GM12892 (cell line): ENCODE measurements at places on chromosomes 3 and 15.
A peak's percentile ranks its signal among the peaks of the same experiment; 100 is the strongest.

DNA sequence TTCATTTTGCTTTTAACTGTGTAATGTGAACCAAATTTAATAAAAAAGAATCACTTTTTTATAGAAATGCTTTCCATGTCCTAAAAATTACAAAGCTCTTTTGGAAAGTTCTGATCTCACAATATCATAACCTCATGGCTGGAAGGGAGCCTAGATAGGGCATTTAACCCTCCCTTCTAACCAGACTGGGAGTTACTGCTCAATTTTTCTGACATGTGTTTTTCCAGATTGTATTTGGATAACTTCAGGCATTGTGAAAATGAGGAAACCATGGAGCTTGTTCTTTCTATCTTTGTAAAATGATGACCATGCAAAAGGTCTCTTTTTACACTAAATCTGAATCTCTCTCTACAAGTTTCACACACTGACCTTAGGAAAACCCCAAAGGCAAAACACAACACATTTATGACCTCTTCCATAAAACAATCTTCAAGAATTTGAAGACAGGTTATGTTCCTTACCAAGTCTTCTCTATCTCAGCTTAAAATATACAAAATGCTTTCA lies 508.8 kb downstream of the DIPK2A start:
- DNase-seq: no peak

DNA sequence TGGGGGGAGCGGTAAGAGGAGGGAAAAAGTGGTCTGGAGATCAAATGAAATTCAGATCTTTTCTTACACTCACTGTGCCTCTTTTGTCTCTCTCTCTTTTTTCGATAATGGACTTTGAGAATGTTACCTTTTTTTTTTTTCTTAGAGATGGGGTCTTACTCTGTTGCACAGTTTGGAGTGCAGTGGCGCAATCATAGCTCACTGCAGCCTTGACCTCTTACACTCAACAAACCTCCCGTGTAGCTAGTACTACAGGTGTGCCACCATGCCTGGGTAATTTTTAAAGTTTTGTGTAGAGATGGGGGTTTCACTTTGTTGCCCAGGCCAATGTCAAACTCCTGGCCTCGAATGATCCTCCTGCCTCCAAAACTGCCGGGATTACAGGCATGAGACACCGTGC lies 15.6 kb downstream of the ABHD5 start:
- no peak for DNase-seq

- peak; percentile 22 for DNase-seq
Observed at GRCh38 chr15:58227706-58228543, 89.7 kb downstream of the AQP9 start.

DNA sequence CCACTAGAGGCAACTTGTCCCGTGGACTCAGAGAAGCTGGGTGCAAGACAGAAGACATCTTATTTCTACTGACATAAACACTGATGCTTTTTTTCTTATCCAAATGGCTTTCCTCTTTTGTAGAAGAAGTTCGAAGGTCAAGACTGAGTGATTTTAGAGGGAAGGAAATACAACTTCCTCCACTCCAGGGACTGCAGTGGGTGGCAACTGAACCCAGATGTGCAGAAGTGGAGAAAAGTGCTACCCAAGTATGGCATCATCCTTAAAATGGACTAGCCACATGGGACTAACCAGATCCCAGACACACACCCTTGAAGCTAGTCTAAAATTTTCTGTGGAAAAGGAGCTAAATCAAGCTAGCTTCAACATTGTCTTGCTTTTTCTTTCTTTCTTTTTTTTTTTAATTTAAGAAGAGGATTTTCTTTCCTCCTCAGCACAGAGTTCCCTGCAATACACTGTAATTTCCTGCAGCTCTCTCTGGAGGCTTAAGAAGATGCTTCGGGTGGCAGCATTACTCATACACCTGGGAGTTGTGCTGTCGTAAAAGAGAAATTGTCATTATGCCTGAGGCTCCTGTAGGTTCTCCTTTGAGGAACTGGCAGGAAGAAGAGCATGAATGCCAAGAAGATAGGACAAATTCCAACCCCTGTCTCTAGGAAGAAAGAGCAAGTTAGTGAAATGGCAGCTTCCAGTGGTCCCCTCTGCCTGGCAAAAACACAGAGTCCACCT lies 3.8 kb upstream of the FRMD4B start:
- no peak for DNase-seq

GRCh38 chr3:10277115-10277625 lies 15.6 kb downstream of the GHRL start:
- DNase-seq: no peak

DNA sequence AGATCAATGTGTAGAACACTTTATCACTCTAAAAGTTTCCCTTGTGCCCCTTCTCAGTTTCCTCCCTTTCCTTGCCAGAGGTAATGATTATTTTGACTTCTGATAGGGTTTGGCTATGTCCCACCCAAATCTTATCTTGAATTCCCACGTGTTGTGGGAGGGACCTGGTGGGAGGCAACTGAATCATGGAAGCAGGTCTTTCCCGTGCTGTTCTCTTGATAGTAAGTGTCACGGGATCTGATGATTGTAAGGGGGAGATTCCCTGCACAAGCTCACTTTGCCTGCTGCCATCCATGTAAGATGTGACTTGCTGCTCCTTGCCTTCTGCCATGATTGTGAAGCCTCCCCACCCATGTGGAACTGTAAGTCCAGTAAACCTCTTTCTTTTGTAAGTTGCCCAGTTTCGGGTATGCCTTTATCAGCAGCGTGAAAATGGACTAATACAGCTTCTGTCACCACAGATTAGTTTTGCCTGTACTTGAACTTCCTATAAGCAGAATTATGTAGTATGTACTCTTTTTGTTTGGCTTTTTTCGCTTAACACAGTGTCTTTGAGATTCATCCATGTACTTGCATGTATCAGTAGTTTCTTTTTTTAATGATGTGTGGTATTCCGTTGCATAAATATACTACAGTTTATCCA lies 7.2 kb downstream of the FEM1B start:
- DNase-seq: no peak

GRCh38 chr3:110344897-110345767 lies 726.5 kb upstream of the NECTIN3 start:
- DNase-seq: no peak

DNA sequence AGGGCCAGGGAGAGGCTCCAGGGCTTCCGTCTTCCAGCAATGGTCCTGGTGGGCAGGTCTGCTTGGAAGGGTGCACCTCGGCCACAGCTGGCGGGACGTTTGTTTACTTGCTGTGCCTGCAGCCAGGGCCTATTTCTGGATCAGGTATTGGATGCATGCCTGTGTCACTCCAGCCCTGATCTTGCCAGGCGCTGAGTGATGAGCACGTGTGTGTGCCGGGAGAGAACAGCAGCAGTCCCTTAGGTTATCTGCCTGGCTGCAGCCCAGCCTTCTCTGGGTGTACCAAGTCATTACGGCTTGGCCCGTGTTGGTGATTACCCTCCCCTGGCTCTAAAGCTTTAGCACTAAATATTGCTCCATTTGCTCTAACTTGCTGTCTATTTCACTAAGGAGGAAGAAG lies 14.9 kb downstream of the CCDC32 start:
- no peak for DNase-seq

- peak; percentile 37 for DNase-seq
Observed at GRCh38 chr3:45225465-45226205, 452 bp downstream of the TMEM158 start.

GRCh38 chr3:58672451-58672850 lies 5.9 kb upstream of the FAM3D start:
- DNase-seq: no peak

GRCh38 chr15:33292717-33293307 lies 18.0 kb upstream of the RYR3 start:
- no peak for DNase-seq

GRCh38 chr3:101703169-101703568 lies 16.7 kb upstream of the RPL24 start:
- DNase-seq: no peak

DNA sequence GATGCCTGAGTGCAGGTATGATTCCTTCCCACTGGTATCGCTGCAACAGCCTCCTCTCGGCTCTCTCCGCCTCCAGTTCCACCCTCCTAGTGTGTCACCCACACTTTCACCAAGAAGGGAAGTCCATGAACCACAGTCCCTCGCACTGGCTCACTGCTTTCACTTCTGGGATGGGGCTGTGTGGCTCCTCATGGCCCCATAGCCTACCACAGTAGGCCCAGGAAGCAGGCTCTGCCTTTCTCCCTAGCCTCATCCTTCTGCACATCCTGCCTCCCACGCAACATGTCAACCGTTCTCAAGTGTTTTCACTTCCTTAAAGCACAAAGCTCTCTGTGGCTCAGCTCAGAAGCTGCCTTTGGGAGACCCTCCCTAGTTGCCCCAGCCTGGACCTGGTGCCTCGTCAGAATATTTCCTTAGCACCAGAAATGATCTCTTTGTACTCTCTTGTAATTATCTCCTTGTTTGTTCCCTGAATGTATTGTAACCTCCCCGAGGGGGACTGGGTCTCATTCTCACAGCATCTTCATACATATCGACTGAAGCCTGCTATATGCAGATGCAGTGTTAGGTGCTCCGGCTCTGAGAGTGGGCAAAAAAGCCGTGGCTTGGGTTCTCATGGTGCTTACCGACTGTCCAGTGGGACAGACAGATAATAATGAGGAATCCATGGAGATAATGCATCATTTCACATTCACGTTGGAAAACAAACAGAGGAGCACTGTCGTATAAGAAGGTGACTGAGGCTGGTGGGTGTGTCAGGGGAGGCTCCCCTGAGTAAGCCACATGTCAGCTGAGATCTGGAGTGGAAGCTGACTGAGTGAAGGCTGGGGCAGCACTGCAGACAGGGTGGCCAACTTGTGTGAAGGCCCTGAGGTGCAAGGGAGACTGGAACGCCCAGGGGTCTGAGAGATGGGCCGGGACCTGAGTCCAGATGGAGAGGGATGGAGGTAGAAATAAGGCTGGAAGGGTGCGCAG lies 107.1 kb downstream of the DGKG start:
- peak; percentile 38 for DNase-seq

DNA sequence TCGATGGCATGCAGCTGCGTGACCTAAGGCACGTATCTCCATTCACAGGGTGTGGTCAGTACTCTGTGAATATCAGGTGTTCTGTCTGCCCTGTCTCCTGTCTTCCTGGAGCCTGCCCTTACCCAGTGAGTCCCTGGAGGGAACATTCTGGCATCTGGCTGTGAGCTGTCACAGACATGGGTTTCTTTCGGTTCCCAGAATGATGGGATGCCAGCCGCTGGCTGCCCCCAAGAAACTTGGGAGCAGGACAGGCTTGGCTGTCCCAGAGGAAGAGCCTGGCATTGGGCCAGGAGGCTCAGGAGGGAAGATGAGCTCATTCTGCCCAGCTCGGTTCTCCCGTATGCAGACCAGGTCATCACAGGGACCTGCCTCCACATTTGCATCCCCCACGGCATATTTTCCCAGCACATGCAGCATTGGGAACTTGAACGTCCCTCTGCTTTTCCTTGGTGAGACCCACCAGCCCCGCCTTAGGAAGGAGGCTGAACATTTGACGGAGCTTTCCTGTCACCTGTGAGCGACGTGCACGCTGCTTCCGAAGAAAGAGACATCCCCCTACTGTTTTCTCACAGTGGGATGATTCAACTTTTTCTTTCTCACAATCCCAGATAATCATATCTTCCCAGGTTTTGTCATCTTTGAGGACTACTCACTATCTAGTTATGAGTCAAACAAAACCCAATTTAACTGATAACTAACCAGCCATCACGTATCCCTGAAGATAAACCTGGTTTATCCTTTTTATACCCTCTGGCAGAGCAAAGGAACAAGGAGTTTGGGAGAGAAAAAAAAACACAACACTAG lies 22.0 kb upstream of the PGPEP1L start:
- DNase-seq: no peak

- no peak for DNase-seq
Observed at GRCh38 chr3:70832834-70833205, 520.4 kb upstream of the MDFIC2 start.

GRCh38 chr3:134326760-134327593 lies 47.3 kb downstream of the AMOTL2 start:
- no peak for DNase-seq

- DNase-seq: no peak
Observed at GRCh38 chr3:160180581-160181216, 44.5 kb upstream of the C3orf80 start.
